Fibroblast of upper back skin (primary cell): ENCODE measurements at places on chromosomes 2 and 18.

DNA sequence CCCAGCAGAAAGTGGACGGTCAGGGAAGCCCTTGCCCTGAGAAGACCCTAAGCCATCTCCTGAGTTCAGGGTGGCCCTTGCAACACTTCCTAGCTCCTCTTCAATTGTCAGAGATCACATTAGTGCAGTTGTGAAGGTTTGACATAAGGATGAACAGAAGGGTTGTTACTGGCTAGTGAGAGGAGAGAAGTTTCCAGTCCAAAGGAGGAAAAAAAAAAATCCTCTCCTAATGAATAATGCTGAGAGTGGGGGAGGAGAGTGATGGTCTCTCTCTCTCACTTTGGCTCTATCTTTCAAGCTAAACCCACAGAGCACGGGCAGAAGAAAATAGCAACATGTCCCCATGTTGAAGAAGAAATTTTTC is 819.9 kb downstream of the BCL11A start:
- no peak for DNase-seq

GRCh38 chr2:60406192-60406591 is 147.3 kb downstream of the BCL11A start:
- DNase-seq = no peak

GRCh38 chr2:174682007-174682577 is 82.2 kb downstream of the CHRNA1 start:
- DNase-seq = peak; percentile 31

DNA sequence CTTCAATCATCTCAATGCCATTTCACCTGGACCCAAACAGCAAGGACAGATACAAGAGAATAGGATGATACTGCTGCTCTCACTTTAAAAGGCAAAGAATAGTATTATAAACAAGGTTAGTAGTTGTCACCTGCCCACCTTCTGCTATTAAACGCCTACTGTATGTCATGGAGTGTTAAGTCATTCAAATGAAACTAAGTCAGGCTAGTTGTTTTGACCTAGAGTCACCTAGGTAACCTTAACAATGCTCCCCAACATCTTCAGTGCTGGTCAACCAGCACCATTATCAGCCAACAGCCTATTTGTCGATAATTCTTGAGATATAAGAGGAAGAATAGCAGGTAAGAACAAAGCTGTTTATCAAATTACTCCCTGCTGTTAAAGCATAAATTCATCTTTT is 39.2 kb downstream of the TRIP12 start:
- no peak for DNase-seq

- no peak for DNase-seq
These were observed 16.4 kb upstream of the XPO1 start for GRCh38 chr2:61554604-61555003.
